ENCODE measurements at places on chromosomes 4 and X.

GRCh38 chr4:140707325-140707724 is 48.9 kb downstream of the TBC1D9 start:
- DNase-seq = no peak

- no peak for DNase-seq
Observed at GRCh38 chr4:837772-838171, 11.8 kb upstream of the CPLX1 start.

GRCh38 chrX:71182871-71183270 is 38.2 kb downstream of the NLGN3 start:
- no peak for DNase-seq

DNA sequence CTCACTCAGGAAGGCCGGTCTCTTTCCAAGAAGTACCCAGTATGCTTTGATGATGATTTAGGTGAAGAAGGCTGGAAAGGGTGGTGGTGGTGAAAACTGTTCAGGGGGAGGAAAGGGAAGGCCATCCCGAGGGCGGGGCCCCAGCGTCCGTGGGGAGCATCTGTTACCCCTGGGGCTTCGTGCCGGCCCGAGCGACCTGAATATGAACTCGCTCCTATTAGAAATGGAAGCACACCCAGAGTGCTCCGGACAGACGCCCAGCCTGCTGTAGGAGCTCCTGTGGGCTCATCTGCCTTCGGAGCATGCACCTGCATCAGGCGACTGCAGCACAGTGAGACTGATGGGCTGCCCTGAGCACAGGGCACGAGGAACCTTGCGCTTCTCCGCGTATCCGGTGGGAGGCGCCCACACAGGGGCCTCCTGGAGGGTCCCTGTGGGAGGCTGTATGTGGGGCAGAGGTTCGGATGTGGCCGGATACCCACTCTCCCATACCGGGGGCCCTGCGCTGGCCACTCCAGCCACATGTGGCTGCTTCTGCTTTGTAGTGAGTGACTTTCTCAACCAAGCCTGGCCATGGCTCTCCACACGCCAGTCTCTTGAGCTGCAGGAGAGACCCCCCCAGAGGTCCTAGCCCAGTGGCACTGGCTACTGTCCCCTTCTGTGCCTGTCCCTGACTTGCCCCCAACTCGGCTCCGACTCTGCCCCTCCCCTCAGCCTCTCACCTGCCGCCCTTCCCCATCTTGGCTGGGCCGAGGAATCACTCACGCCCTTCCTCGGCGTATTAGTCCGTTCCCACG is 36.7 kb downstream of the FGFRL1 start:
- no peak for DNase-seq

GRCh38 chrX:124475358-124475757 is 129.0 kb downstream of the SH2D1A start:
- no peak for DNase-seq

DNA sequence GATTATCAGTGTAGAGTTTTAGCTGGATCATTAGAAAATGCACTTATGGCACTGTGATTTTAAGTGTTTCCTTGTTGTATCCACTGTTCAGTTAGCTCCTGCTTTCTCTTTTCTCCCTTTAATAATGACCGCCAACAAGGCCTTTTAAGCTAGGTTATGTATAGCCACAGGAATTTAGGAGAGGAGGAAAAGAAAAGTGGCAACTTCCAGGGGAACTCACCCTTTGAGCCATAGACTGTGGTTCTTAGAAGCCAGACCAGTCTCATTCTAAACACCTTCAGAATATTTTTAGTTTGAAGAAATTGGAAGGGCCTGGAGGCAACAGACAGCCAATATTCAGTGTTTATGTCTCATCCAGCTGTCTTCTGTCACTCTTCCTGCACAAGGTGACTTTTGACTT is 6.1 kb downstream of the FGF2 start:
- DNase-seq = no peak

GRCh38 chrX:95156566-95156965 is 1482.6 kb downstream of the FAM133A start:
- DNase-seq = no peak

DNA sequence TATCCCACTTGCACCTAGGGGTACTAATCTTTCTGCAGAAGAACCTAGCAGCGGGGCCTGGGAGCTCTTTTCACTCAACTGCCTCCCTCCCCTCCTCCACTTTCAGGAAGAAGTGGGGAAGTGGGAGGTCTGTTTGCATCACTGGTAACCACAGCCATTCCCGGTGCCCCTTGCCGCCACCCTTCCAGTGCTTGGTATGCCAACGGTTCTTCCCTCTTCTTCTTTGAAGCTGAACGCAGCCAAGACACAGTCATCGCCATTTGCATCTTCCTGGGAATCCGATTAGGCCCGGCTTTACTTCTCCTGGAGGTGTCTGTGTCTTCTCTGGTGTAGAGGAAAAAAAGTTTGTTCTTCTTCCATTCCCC is 47.2 kb upstream of the RBPJ start:
- no peak for DNase-seq

GRCh38 chr4:113221990-113222389 is 172.5 kb downstream of the ANK2 start:
- DNase-seq = no peak

DNA sequence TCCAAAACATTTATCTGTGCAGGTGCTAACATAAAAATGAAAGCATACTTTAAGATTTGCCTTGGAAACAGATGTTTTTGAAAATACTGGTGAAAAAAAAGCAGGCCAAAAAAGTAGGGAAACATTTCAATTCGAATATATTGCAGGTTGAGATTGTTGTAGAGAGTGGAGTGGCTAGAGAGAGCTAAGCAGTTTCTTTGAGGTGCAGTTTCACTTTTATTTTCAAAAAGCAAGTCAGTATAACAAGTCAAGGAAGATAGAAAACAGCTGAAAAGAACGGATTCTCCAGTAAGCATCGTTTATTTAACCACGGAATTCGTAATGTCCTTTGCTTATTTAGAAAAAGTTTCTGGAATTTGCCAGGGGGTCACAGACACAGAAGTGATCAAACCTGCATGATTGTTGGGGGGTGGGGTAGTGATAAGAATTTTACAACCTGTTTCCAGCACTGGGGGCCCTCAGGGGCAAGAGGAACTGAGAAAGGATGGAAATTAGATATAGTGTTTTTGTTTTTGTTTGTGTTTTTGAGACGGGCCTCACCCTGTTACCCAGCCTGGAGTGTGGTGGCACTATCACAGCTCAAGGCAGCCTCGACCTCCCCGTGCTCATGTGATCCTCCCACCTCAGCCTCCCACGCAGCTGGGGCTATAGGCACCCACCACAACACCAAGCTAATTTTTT is 175.0 kb downstream of the TENM3 start:
- no peak for DNase-seq

DNA sequence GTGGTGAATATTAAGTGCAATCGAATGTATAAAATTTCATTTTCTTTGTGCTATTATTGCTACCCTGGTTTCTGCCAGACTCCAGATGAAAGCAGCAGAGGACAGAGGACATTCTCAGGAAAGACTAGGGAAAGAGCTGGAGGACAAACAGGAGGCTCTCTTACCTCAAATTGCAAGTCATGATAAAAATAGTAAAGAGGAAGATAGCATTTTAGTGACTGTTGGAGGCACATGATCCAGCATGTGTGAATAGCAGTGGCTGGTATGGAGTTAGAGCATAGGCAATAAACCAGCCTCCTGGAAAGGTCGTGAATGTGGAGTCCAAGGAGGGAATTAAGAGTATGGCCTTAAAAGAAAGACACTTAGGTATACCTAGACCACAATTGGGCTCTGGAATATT is 1040.0 kb downstream of the STPG2 start:
- DNase-seq = no peak

DNA sequence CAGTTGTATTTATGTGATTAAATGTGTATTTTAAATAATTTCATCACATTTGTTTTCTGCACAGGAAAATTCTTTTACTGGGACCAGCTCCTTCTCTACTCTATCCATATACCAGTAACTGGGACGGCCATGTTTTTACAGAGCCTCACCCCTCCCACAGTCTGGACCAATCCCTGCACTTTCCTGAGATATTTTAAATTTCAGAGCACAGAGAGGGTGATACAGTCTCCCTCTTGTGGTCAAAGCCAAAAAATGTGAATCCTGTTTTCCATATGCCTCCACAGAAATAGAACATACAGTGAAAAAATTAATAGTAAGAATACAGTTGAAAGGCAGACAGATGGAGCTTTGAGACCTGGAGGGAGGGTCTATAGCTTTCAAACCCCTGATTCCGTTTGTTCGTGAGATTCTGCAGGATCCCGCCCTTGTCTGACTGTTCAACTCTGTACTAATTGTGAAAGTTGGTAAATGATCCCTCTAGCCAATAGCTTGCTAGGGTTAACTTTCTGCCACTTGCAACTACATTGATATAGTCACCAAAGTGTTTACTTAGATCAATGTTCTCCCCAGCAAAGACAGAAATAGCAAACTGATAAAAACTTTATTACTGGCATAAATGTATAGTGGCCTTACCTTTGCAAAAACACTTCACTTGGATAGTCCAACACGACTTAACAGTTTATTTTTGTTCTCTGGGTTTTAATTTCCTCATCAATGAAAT is 172.2 kb downstream of the PPARGC1A start:
- no peak for DNase-seq

DNA sequence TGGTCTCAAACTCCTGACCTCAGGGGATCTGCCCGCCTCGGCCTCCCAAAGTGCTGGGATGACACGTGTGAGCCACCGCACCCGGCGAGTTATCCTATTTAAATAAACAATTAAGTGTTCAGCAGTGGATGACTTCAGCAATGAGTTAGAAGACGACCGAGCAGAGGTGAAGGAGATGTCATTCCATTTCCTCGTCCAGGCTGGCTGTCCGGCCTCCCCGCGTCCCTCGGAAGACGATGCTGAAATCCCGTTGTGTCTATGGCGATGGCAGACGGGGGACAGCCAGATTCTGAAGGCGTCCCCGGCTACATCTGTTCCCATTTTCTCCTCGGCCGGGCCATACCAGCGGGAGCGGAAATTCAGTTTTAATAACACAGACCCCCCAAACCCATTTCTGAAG is 209.8 kb downstream of the CRLF2 start:
- no peak for DNase-seq

- no peak for DNase-seq
Observed at GRCh38 chr4:123844374-123844773, 447.8 kb downstream of the SPRY1 start.

GRCh38 chrX:96715481-96715880 is 30.8 kb downstream of the DIAPH2 start:
- no peak for DNase-seq

- DNase-seq = no peak
Observed at GRCh38 chr4:10061650-10062415, 40.5 kb upstream of the SLC2A9 start.

DNA sequence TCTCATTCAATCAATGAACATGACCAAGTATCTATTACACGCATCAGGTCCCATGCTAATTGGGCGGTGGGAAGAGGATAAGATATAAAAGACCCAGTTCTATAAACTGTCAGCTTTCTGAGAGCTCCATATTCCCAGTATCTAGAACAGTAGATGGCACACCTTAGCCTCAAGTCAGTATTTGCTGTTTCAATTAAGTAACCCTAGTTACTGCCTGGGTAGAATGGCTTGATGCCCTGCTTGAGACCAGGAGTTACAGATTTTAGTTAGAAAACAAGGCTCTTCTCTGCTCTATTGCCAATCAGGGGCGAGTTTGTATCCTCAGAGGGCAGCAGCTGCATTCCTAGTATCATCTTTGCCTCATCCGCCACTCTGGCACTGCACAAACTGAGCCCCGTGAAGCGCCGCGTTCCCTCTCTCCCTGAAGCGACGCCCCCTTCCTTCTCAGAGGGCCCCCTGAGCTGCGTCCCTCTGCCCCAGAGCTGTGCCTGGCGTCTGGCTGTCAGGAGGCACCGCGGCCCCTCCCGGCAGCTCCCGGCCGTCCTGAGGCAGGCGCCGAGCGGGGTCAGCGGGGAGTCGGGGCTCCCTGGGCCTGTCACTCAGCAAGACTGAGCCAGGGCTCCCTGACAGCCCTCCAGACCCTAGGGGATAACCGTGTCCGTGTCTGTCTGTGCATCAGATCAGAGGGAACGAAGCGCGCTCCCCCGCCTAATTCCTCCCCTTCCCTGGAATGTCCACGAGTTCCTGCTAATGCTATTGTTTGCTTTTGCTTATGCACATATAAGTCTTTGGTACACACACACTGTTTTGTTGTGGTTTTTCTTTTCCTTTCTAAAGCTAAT is 212.4 kb upstream of the TTC29 start:
- no peak for DNase-seq

DNA sequence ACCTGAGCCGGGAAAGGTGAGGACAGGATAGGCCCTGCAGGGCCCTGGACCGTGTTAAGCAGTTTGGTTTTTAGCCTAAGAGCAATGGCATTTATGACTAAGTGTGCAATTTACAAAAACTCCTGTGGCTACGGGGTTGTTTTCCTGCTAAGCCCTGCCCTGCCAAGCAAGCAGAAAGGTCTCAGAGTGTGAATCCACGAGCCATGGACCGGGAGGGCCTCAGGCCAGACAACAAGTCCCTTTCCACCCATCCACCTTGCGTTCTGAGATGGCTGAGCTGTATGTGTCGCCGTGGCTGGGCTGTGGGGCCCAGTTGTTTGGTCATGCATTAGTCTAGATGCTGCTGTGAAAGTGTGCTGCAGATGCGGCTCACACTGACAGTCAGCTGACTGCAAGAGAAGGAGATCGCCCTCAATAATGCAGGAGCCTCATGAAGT is 33.9 kb upstream of the AFAP1 start:
- DNase-seq = no peak

DNA sequence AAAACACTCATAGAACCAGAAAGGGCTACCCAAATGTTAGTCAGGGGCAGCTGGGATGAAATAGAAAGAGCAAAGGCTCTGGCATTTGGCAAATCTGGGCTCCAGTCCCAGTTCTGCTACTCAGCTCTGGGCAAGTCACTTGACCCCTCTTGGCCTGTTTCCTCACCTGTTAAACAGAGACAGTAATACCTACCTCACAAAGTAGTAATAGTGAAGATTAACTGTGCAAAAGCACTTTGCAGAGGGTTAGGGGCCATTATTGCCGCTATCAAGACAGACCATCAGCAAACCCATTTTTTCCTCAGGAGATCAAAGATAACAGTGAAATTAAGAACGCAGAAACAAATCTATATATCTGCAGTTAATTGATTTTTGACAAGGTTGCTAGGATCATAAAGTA is 20.6 kb downstream of the ZBTB33 start:
- DNase-seq = no peak

DNA sequence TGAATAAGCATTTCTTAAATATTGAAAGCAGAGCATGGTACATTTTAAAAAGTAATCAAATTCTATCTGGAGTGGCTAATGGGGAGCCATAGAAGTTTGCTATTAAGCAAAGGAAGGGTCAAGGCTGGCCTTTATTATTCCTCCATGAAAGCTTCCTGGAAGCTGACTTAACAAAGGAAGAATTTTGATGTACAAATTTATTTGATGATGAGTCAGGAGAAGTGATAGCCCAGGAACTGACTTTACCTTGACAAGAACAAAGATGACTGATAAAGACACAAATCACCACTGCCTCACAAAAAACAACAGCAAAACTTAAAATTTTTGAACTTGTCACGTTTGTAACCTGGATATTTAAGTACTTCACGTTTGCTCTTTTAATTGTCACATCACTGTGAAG is 872.1 kb downstream of the PCDH7 start:
- DNase-seq = no peak

DNA sequence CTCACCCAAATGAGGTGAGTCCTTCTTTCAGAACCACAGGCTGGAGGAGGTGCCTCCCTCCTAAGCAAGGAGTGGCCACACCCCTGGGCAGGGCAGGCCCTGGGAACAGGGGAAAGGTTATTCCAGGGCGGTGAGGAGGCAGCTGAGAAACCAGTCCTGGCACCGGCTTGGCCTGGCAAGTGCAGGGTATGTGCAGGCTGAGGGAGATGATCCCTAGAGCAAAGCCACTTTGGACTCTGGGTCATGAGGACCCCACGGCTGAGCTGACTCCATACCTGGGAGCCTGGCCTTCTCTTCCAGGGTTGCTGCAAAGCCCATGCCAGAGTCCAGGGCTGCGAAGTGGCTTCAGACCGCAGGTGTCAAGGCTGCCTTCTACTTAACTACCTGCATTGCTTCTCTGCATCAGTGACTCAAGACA is 49.5 kb upstream of the HELT start:
- DNase-seq = no peak
